ENCODE measurements at places on chromosomes 6 and 20. TPM values are rescaled to one million over a fixed set of nuclear protein-coding genes. Genes with fewer than 3 reads are reported as not detected.

Gene FAM217A
- total RNA-seq = not detected

Gene PHACTR3
- total RNA-seq = not detected

Gene WFDC10A
- total RNA-seq = not detected

Gene CST4
- not detected for total RNA-seq

Gene TRIM15
- not detected for total RNA-seq

Gene PRL
- not detected for total RNA-seq

Gene HLA-DPB1
- 4.0 TPM for total RNA-seq

Gene LIN28B
- total RNA-seq = not detected

Gene B3GAT2
- total RNA-seq = under 0.01 TPM

Gene MTFR2
- total RNA-seq = 9.2 TPM

Gene TRIM10
- total RNA-seq = not detected

Gene RNF39
- not detected for total RNA-seq

Gene DOP1A
- 7.2 TPM for total RNA-seq

Gene PRICKLE4
- not detected for total RNA-seq

Gene BPIFA1
- not detected for total RNA-seq

Gene TMEM74B
- not detected for total RNA-seq

Gene AARS2
- total RNA-seq = 17.0 TPM

Gene PLAGL2
- 3.6 TPM for total RNA-seq
